T1000 (cell line): ENCODE measurements at places on chromosomes 5 and 9.
A peak's percentile ranks its signal among the peaks of the same experiment; 100 is the strongest.

GRCh38 chr9:34085581-34086500 lies 37.2 kb upstream of the UBAP2 start:
- DNase-seq: no peak

DNA sequence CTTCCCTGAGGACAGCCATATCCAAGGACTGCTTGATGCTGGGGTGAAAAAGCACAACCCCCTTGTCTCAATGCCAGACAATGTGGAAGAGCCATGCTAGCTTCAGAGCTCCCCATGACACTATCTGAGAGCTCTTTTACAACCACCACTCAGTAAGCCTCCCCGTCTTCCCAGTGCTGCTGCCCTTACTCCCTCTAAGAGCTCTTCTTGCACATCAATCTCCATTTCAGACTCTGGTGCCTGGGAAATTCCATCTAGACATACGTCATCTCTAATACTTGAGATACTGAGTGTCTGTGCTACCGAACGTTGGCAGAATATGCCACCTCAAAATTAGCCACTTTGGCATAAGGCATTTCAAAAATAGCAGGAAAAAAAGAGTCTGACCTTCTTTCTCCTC lies 94.5 kb downstream of the EDIL3 start:
- DNase-seq: no peak

DNA sequence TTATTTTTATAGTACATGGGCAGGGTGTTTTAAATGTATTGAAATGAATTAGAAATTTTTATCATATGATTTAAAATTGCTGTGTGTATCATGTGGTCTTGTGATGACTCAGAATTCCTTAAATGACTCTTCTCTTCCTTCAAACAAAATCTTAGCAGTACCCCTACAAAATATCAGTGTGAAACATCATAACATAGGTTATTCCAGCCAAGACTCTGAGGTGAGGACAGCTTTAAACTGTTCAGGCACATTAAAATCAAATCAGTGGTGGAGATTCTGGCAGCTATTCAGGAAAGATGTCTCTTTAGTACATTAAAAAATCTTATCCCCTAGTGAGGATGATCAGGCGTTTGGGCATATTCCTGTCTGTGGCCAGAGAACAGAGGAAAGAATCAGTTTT lies 174.0 kb downstream of the MAN2A1 start:
- no peak for DNase-seq

DNA sequence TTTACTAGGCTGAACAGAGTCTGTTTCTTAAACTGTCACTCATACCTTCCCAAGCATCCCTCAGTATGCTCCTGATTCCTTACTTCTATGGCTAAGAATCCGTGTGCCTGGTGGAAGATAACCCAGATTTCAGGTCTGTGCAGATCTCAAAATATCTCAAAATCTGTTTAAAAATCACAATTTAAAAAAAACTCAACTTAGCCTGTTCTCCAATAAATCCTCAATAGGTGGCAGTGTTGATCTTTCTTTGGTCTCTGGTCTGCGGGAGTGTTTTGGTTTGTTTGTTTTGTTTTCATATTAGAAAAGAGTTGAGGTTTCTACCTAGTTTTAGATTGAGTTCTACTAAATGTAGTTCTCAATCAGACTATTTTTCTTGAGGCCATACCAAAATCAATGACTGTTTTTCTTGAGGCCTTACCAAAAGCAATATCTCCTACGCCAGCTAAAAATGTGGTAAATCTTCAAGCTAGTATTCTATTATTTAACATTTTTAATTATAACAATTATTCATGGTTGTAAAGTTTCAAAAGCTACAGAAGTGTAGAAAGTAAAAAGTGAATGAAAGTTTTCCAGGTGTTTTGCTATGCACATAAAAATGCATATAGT lies 57.9 kb downstream of the TGFBR1 start:
- no peak for DNase-seq

DNA sequence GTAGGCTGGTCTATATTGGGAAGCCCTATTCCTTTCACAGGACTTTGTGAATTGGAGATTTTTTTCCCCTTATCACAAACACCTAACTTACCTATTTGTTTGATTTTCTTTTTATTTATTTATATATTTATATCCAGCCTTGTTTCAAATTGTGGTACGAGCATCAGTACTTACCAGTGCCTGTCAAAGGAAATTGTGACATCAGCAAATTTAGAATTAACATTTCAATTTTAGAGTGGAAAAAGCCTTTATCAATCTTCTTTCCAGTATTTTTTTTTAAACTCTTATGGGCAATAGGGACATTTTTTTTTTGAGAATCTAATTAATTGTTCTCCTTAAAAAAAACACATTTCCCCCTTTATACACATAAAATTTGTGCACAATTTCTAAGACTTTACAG lies 790.2 kb downstream of the PRELID2 start:
- DNase-seq: no peak

DNA sequence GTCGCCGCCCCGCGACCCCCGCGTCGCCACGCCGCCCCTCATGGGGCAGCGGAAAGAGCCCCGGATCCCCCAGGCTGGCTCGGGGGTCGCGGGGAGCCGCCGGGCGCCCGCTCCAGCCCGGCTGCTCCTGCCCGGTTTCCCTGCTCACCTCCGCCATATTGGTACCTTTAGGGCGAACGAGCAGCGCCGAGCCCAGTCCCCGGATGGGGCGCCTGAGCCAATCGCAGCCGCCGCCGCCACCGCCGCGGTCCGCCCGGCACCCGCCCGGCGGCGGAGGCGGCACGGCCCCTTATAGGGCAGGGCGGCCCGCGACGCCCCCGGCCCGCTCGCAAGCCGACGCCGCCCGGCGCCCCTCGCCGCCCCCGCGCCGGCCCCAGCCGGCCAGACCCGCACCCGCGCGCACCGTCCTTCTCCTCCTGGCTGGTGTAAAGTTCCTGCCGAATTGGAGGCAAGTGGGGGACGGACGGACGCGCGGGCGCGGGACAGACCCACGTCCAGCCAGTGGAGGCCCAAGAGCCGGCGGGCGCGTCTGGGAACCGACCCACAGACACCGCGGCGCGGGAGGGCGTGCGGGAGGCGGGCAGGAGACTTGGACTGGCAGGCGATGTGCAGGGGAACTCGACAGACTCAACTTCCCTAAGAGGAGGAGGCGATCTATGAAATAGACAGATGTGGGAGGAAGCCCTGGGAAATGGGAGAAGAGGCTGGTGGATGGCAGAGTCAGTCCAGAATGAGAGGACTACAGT lies at the start of gene MIER3:
Gene MIER3, minus strand, starts transcription at position 178 of the 746 bp plus-strand sequence. Its CDS starts 21 bp downstream, at position 157.
- DNase-seq: peak; percentile 45

- DNase-seq: no peak
These were observed 3.9 kb downstream of the CYFIP2 start for GRCh38 chr5:157269761-157270272.

- no peak for DNase-seq
These were observed 33.8 kb upstream of the ACO1 start for GRCh38 chr9:32350682-32351081.

- DNase-seq: no peak
These were observed 659 bp downstream of the RAI14 start for GRCh38 chr5:34656700-34657273.

- no peak for DNase-seq
These were observed 194.3 kb upstream of the MAP3K1 start for GRCh38 chr5:56620903-56621677.

GRCh38 chr5:126097876-126098275 lies 325.3 kb upstream of the GRAMD2B start:
- no peak for DNase-seq

DNA sequence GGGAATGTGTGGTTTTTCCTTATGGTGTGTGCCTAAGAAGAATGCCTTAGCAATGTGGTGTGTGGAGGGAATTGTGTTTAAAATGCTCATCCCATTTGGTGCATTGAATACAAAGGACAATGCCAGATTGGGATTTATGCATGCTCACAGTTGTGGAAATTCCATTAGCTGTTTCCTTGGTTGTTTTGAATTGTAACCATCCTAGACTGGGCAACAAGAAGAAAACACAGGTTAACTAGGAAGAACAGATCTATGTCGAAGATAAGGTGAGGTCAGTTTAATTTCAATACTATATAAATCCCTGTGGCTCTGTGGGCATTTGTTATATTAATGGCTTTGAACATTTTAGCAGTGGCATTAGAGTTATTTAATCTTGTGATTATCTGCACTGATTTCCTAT lies 266.8 kb downstream of the MAT2B start:
- no peak for DNase-seq

GRCh38 chr5:103347716-103348423 lies 89.3 kb downstream of the MACIR start:
- DNase-seq: peak; percentile 5

GRCh38 chr9:100549048-100549447 lies 28.8 kb upstream of the CAVIN4 start:
- DNase-seq: no peak

GRCh38 chr5:1288439-1289335 lies 6.2 kb downstream of the TERT start:
- DNase-seq: no peak

DNA sequence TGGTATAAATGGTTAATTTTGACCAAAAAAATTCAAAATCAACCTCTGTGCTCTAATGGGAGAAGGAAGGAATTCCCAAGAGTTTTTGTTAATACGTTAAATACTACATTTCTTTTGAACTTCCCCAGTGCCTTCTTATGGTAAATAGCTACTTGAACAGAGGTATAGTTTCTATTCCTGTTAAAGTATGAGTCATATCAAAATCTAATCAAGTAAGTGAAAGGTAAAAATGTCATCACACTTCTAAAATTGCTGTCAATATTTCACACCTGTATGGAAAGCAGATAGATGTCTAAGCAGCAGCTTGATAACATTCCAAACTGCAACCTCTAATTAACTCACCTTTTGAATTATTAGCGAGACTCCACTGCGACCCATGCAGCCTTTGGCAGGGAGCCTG lies 214.1 kb upstream of the MEF2C start:
- no peak for DNase-seq

DNA sequence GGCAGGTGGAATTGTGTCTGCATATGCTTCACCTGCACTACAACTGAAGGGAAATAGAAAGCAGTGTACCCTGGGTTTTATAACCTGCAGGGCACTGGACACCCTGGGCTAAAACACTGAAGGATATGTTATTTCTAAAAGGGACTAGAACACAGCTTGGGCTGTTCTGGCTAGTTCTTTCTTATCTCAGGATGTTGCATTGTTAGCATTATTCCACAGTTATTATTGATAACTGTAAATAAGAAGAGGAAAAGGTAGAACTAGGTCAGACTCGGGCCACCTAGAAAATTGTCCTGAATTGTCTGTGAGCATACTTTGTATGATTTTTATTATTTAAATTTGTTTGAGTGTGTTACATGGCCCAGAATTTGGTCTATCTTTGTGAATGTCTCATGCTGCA lies 493.9 kb upstream of the CDH9 start:
- DNase-seq: no peak

GRCh38 chr5:168165221-168165914 lies 126.1 kb upstream of the WWC1 start:
- DNase-seq: no peak

DNA sequence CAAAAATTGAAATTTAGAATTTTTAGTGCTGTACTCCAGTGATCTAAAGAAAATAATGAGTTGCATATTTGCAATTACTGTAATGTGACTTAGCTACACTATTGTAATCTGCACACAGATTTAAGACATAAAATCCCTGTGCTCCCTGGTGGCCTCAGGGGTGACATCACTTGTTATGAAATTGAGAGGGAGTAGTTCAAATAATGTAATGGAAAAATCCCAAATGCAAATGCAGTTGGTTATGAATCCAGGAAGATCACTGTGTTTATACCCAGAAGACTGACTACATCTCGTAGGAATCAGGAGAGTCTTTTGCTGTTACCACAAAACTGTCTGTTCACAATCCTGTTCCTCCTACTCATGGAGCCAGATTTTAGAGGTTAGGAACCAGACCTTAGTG lies 178.7 kb upstream of the FBXL17 start:
- DNase-seq: peak; percentile 14

DNA sequence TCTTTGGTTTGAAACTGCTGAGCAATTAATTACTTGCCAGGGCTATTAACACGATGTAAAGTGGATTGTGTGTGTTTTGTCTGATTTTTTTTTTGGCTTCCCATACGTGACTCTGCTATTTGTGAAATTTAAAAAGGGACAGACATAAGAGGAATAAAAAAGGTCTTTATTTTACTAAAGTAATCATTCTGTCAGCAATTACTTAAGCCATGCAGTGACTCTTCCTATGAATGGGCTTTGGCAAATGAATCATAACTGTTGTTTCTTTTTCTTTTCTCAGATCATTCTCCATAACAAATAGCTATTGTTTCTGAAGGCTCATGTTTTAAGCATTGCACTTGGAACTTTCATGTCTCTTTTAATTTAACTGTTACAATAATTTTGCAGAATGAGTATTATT lies 461.3 kb upstream of the RORB start:
- no peak for DNase-seq

- DNase-seq: no peak
These were observed 93.2 kb downstream of the ZNF618 start for GRCh38 chr9:113969343-113969742.
